ENCODE measurements at places on chromosomes 1 and 21. TPM values are rescaled to one million over a fixed set of nuclear protein-coding genes. Genes with fewer than 3 reads are reported as not detected.

The AMY1C gene
- not detected for polyA plus RNA-seq

The LRRIQ3 gene
- polyA plus RNA-seq = 0.11 TPM

The SSU72 gene
- 91.9 TPM for polyA plus RNA-seq

DNA sequence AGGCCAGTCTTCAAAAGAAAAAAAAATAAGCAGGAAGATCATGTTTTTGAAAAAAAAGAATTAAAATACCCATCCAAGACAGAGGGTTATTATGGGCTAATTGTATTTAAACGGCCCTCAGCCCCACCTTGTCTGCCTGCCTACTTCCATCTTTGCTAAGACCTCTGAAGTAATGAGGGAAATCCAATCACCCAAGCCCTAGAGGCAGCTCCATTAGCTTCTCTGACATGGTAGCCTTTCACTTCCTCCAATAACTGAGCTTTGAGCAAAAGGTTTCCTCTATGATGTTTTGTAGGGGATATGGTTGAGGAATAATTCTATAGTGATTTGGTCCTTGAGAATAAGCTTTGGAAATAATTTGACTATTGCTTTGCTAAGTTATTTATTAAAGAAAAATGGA, 178.2 kb upstream of the SGIP1 start:
- DNase-seq = no peak

GRCh38 chr1:227922501-227923352, 25.0 kb downstream of the WNT9A start:
- no peak for DNase-seq

Measured in muscle of leg (tissue), 16 donors.